ENCODE measurements at places on chromosomes 3 and 15.
A peak's percentile ranks its signal among the peaks of the same experiment; 100 is the strongest.

GRCh38 chr15:93771196-93772030 is 459.9 kb upstream of the MCTP2 start:
- DNase-seq, result no peak

- no peak for DNase-seq
These were observed 571.9 kb upstream of the CBLB start for GRCh38 chr3:106440672-106441071.

DNA sequence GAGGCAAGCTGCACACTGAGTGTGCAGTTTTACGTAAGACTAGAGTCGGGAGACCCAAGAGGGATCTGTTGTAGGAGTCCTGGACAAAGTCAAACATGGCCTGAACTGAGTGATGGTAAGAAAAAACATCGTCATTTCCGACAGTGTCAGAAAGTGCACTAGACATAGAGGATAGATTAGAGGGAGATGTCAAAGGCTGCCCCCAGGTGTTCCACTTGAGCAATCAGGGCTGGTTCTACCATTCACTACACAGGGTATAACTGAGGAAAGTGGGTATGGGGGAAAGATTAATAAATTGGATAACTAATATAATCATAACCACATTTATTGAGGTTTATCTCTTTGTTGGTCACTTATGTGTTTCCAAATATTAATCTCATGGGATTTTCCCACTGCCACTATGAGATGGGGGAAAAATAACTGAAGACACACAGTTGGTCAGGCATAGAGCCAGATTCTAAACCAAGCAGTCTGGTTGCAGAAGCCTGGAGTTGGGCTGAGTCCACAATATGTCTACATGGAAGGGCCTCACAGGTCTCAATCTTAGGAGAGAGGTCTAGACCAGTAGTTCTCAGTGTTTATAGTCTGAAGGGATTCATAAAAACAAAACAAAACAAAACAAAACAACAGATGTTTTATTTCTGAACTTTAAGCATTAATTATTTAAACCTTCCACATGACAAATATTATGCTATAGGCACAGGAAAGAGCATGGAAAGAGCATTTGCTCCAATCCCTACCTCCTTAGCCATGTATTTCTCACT is 766.5 kb downstream of the NTRK3 start:
- no peak for DNase-seq

- DNase-seq, result no peak
These were observed 33.8 kb downstream of the DRD3 start for GRCh38 chr3:114144909-114145688.

- no peak for DNase-seq
These were observed 29.0 kb downstream of the RAB27A start for GRCh38 chr15:55260562-55261131.

- DNase-seq, result no peak
These were observed 53.5 kb downstream of the WHAMM start for GRCh38 chr15:82862886-82863285.

DNA sequence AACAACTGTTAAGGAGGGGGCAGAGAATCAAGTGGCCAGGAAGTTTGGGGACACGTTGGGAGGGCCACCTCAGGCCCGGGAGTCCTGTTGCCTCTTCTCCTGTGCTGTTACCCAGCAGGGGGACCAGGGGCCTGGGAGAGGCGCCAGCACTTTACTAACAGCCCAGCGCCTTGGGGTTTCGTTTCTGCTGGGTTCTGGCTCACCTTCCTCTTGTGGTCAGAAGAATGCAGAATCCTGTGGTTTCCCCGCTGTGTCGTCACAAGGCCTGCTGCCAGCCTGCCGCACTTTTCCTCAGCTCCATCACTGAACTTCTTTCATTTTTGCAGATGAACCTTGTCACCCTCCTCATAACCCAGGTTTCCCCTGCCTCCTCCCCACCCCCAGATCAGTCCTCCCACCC is 67.7 kb downstream of the SLC30A4 start:
- peak; percentile 39 for DNase-seq

DNA sequence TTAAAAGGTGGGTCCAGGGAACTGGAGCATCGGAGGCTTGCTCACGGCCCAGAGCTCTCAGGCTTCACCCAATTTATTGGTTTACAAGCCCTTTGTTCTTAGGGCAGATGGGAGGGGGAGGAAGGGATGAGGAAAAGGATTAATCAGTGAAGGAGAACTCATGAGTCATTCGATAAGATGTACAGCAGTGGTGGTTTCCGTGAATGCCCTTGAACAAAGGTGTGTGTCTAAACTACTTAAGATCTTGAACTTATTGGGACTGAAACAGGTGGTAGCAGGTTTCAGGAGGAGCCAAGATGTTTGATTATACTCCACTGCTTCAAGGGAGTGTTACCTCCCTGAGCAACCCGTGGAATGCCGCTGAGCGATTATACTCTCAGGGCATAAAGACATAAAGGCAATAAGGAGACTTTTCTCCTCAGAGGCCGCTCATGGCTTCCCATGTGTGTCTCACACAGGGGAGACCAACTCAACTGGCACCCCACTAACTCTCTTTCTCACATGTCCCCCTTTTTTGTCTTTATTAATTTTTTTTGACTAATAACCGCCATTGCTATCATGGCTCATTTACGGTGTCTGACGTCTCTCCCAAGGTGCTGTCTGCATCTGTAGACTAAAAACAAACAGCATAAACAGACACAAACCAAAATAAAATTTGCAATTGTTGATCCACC is 17.3 kb upstream of the SLC28A2 start:
- no peak for DNase-seq

DNA sequence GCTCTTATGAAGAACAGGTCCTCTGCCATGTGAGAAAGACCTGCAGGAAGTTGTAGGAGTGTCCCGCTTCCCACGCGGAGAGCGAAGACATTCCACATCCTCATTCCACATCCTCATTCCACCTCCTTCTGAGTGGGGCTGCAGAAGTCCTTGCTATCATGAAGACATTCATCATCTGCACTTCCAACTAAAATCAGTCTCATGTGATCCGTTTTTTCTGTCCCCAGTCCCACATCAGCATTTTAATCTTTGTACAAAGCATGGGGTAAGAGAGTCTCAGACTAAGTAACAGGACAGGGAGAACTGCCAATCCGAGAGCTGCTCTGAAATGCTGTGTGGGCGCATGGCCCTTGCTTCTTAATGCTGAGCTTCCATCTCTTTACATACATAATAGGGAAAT is 227.2 kb downstream of the RSRC1 start:
- DNase-seq, result no peak
